ENCODE measurements at places on chromosomes 7 and 10. TPM values are rescaled to one million over a fixed set of nuclear protein-coding genes. Genes with fewer than 3 reads are reported as not detected.

Gene LIPJ
- not detected for total RNA-seq

Gene SPAM1
- total RNA-seq = not detected

Gene CARD11
- 133 TPM for total RNA-seq

Gene GIMAP6
- 118 TPM for total RNA-seq

Gene RALA
- 32.1 TPM for total RNA-seq

Gene ZNF804B
- total RNA-seq = not detected

Gene FAM131B
- total RNA-seq = 0.48 TPM

Gene ANKRD7
- total RNA-seq = not detected

Gene SLC26A3
- total RNA-seq = not detected

Gene RHBDD2
- 25.5 TPM for total RNA-seq

Gene COL13A1
- not detected for total RNA-seq

Gene RAMP3
- not detected for total RNA-seq

Gene HOXA7
- total RNA-seq = not detected

Gene NME8
- not detected for total RNA-seq

Gene EBLN1
- not detected for total RNA-seq

Gene SPDYE2
- 0.15 TPM for total RNA-seq

Gene RASA4B
- 14.1 TPM for total RNA-seq

Gene SSC4D
- 0.23 TPM for total RNA-seq

Gene GLI3
- not detected for total RNA-seq

Gene IRF5
- total RNA-seq = 2.9 TPM

Gene HOXA3
- total RNA-seq = not detected

Gene TMEM196
- total RNA-seq = not detected

Gene SLC13A1
- not detected for total RNA-seq

Gene TFPI2
- total RNA-seq = not detected

Gene PRKCQ
- 66.1 TPM for total RNA-seq

Gene PLXDC2
- total RNA-seq = not detected

Gene SLC39A12
- not detected for total RNA-seq

Gene CXCL12
- not detected for total RNA-seq

Gene CDHR3
- 3.0 TPM for total RNA-seq

Gene NANOS1
- total RNA-seq = 0.73 TPM

Gene SH2D4B
- 0.15 TPM for total RNA-seq

Gene PALD1
- 0.24 TPM for total RNA-seq

Gene MEST
- 1.8 TPM for total RNA-seq

Gene MBL2
- not detected for total RNA-seq

Gene TNRC18
- 48.8 TPM for total RNA-seq

Gene PNLIPRP3
- total RNA-seq = not detected

All from activated naive CD4-positive, alpha-beta T cell treated with anti-CD3 and anti-CD28 coated beads, Interleukin-2, amount 10 ng/mL, durations not matched to agents 5 hours and 36 hours (primary cell).